Activated CD4-positive, CD25-positive, alpha-beta regulatory T cell (primary cell): ENCODE measurements at places on chromosomes 12 and 14.
A peak's percentile ranks its signal among the peaks of the same experiment; 100 is the strongest.

GRCh38 chr14:20427231-20428009 lies 8.5 kb downstream of the KLHL33 start:
- DNase-seq, result no peak

DNA sequence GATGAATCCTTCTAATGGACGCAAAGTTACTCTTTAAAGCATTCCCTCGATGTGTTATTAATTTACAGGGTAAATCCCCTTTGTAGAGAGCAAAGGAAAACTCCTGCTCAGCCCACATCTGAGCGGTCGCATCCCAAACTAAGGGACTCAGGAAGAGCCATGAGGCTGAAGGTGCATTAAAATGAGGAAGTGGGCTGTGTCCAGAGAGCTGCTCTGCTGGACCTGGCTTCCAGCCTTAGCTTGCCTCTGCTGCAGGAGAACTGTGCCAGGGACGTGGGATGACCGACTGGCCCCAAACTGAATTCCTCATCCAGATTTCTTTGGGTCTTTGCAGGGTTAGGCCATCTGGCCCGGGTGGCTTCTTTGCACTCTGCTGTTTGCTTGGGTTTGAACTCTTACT lies 88.3 kb downstream of the FBXW8 start:
- DNase-seq, result no peak

- DNase-seq, result no peak
These were observed 12.6 kb upstream of the OR8S1 start for GRCh38 chr12:48512855-48513254.

DNA sequence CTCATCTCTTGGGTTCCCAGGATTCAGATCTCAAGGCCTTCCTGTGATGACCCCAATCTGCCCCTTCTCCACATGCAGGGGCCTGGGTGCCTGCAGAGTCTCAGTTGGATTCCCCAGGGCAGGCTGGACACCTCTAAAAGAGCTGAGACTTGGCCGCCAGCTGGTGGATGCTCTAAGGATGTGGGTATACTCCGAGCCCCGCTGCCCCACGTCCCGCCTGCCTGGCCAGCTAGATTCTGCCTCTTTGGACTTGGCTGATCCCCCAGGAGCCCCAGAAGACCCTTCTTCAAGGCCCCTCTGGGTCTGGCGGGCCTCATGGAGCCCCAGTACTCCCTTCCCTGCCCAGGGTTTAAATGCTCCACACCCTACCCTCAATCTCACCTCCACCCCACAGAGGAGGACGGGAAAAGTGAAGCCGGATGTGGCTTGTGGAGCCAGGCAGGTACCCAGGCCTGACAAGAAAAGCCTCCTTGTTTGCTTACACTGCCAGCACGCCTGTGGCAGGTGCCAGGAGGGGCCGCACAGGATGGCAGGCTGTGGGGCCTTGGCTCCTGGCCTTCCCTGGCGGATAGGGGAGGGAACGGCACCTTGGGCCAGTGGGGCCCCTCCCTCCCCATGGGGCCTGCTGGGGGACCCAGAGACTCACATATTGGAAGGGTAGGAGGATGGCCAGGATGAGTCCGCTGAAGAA lies 15.1 kb downstream of the FAIM2 start:
- no peak for DNase-seq

GRCh38 chr12:256225-256624 lies 6.4 kb downstream of the SLC6A13 start:
- DNase-seq, result no peak

- no peak for DNase-seq
These were observed 7.8 kb upstream of the LUM start for GRCh38 chr12:91119089-91119488.

DNA sequence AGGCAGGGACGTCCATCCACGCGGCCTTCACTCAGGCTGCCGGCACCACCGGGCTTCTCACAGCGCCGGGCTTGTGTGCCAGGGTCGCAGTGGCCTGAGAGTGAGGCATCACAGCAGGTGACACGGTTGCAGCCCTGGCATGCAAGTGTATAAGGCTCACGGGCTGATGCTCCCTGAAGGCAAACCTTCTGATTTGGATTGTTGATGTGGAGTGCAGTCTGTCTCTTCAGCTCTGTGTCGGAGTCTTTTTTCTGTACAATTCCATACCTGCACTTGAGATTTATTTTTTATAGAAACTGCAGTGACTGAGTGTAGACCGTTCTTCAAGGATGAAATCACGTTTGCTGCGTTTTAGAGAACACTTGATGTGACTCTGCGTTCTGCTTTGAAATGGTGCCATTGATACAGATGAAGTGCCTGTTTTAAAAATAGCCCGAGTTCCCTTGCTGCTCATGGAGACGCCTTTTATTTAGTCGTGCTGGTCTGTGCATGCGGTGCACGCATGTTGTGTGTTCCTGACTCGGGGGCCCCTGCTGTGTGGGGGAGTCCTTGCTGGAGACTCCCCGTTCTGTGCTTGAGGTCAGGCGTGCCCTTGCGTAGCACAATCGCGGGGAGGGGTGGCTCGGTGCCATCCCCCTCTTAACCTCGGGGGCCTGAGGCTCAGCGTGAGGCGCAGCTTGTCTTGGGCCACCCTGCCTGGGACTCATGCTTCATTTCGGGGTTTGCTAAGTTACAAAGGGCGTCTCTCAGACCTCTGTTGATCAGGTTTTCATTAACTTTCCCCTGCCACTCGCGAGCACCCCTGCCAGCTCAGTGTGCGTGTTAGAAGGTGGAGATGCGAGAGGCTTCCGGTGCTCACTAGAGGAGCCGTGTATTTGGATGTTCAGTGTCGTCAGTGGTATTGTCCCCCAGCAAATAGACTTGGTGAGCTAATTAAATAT lies 21.6 kb upstream of the AMN start:
- no peak for DNase-seq

DNA sequence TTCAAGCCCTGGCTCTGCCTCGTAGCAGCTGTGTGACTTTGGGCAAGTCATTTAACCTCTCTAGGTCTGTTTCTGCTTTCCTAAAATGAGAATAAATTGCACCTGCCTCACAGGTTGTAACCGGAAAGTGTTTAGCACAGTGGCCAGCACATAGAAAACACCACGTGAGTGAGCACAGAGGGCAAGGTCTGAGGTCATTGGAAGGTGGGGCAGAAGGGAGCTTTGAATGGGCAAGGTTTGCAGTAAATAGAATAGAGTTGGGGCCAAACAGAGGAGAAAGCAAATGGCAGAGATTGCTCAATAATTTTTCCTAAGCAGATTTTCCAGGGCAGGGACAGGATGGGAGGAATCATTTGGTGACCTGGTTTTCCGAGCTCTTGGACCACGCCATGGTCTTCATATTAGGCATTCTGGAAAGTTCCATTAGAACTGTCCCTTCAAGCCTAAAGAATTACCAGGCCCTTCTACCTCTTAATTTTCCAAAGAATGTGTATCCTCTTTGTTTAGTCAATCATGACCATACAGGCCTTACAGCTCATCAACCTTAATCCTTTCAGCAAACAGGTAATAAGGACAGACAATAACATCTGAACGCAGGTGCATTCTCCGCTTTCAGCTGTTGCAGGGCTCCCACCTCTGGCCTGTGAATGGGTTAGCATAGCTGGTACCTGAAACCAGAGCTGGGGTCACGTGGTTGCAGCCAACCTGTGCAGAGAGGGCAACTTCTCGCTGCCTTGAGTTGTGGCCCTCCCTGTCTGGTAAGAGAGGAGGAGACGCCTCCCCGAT lies 53.8 kb downstream of the VWF start:
- DNase-seq, result no peak

- DNase-seq, result no peak
These were observed 129.3 kb upstream of the PMCH start for GRCh38 chr12:102326982-102327381.

GRCh38 chr12:57110104-57111030 lies 795 bp downstream of the STAT6 start:
- DNase-seq, result peak; percentile 52

DNA sequence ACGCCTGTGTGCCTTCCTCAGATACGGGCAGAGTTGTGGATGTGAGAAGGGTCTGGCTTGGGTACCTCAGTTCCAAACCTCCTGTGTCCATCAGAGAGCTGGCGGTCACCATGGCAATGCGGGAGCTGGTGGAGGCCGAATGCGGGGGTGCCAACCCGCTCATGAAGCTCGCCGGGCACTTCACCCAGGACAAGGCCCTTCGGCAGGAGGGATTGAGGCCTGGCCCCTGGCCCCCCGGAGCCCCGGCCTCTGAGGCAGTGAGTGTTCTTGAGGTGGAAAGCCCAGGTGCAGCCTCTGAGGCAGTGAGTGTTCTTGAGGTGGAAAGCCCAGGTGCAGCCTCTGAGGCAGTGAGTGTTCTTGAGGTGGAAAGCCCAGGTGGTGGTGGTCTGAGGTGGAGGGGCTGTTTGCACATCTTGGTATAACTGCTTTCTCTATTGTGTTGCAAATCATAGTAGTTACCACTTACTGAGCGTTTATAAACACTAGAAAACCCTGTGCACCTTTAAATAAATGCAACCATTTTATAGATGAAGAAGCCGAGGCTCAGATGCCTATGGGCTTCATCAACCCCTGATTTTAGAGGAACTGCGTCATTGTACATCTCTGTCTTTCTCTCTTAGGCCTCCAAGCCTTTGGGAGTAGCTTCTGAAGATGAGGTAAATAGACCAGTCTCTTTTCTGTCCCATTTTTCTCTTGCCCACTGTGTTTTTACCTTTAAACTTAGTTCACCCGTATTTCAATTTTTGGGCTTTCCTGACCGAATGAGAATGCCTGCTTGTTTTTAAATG lies 976 bp downstream of the PEX5 start:
- no peak for DNase-seq
